Type B pancreatic cell (in vitro differentiated cells): ENCODE measurements at places on chromosomes 6 and 20.

- H3K36me3 ChIP-seq = no peaks in the 10 kb centered on the region
- H3K4me3 ChIP-seq = no peak overlapping the region
- no peaks in the 10 kb centered on the region for H3K4me1 ChIP-seq
- no peak overlapping the region for H3K27ac ChIP-seq
Measured at GRCh38 chr6:48016020-48016755, 94.8 kb downstream of the PTCHD4 start.

GRCh38 chr6:155623450-155624178 is 168.0 kb upstream of the NOX3 start:
- no peaks in the 10 kb centered on the region for H3K4me1 ChIP-seq
- no peak overlapping the region for H3K27ac ChIP-seq
- no peak overlapping the region for H3K4me3 ChIP-seq
- H3K36me3 ChIP-seq = no peaks in the 10 kb centered on the region
- DNase-seq = no peak

- no peak for DNase-seq
- H3K36me3 ChIP-seq = no peaks in the 10 kb centered on the region
- H3K27ac ChIP-seq = no peak overlapping the region
Measured at GRCh38 chr6:119894811-119895210, 545.2 kb upstream of the MAN1A1 start.

- no peak overlapping the region for H3K27ac ChIP-seq
- H3K27me3 ChIP-seq = no peaks in the 10 kb centered on the region
- no peak overlapping the region for H3K4me3 ChIP-seq
- H3K36me3 ChIP-seq = no peaks in the 10 kb centered on the region
- DNase-seq = no peak
Measured at GRCh38 chr6:47419621-47420020, 58.0 kb upstream of the CD2AP start.
